ENCODE measurements at places on chromosomes 4 and X.

- DNase-seq: no peak
These were observed 107.9 kb upstream of the ELOVL6 start for GRCh38 chr4:110306303-110306702.

- no peak for DNase-seq
These were observed 14.4 kb downstream of the CCDC110 start for GRCh38 chr4:185457136-185457535.

DNA sequence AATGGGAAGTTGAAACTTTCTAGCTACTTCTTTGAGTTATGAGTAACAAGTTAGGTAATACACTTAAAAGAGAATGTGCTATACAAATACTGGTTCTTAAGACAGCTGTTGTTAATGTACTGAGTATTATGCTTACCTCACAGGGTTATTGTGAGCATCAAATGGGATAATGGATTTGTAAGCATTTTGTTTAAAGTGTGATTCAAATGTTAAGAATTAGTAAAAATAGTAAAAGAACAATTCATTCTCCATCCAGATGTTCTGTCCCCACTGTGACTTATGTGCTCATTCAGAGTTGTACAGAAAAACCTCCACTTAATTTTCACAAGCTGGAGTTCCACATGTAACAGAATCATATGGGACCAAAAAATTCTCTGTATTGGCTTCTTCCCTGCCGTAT is 63.6 kb downstream of the AR start:
- DNase-seq: no peak

GRCh38 chrX:10549280-10549679 is 71.1 kb downstream of the MID1 start:
- no peak for DNase-seq

GRCh38 chrX:39335513-39336235 is 534.4 kb downstream of the MID1IP1 start:
- no peak for DNase-seq

DNA sequence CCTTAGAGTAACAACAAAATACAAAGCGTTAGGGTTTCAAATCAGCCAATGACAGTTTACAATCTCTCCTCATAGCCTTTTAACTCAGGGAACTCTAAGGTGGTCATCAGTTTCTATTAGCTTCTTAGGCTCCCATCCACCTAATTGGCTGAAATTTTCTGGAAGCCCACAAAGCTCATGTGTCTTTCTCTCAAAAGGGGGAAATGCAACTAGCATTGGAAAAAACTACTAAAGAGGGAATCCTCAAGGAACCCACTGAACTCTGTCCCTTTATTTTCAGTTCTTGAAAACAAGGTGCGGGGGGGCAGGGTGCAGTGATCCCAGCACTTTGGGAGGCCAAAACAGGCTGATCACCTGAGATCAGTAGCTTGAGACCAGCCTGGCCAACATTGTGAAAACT is 56.4 kb downstream of the PDGFC start:
- no peak for DNase-seq

DNA sequence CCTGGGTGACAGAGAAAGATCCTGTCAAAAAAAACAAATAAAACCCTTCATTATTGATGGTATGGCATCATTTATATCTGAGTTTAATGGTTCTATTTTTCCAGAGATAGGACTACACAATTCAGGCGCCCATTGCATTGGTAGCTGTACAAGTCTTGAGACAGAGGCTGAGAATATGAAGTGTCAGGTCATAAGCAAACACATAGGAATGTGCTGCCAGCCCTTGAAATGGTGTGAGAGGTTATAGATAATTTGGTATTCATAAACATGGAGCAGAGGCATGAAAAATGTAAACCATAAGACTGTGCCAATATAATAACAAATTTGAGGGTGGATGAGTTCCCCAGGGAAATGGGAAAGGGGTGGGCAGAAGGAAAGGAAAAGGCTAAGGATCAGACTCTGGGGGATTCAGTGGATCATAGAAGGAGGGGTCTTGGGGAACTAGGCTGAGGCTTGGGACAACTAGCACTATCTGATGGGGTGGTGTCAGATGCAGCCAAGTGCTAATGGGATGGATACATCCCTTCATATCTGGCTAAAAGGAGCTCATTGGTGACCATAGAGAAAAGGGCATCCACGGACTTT is 50.8 kb downstream of the MAOA start:
- DNase-seq: no peak

DNA sequence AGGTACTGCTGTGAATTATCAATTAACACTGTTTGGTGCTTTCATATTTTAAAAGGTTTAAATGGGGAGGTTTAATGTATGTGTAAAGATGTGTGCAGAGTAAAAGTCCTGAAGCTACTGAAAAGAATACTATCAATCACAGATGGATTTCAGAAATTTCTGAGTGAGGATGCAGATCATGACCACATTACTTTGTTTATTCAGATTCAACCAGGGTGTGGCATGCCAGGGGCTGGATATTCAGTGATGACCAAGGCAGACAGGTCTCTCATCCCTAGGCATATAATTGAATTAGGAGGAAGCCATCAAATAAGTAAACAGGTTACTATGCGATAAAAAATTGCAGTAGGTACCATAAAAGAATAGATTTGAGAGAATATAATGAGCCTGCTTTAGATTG is 28.0 kb upstream of the ANKRD50 start:
- DNase-seq: no peak

Measured in effector memory CD4-positive, alpha-beta T cell (primary cell).